ENCODE measurements at places on chromosomes 13 and 19.

GRCh38 chr13:43263047-43263446 is 239.7 kb downstream of the DNAJC15 start:
- DNase-seq = no peak

DNA sequence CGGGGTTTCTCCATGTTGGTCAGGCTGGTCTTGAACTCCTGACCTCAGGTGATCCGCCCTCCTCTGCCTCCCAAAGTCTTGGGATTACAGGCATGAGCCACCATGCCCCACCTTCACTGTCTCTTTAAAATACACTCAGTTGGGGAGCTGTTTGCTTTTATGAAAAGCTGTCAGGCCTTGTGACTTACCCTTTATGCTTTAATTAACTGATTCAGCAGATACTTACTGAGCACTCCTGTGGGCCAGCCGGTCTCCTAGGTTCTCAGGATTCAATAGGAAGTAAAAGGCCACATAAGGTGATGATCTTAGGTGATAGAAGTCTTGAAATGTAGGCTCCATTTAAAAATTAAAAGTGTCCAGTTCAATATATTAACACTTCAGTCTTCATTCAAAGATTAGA is 7.5 kb downstream of the UBAC2 start:
- no peak for DNase-seq

DNA sequence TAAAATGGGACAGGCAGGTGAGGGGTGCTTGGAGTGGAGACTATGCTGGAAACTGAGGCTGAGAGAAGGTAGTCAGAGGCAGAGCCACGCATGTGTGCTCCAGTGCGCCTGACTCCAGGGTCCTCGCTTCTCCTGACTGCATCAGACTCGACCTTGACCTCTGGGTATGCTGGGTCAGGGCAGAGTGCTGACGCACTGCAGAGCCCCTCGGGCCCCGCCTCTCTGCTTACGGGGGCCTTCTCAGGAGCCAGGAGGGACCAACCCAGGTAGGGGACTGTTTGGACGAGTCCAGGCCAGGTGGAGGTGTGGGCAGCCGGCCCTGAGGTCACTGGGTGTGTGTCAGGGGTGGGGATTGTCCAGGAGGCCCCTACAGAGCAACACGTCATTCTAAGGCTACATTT is 22.9 kb upstream of the SLC7A10 start:
- no peak for DNase-seq

- no peak for DNase-seq
These were observed 27.9 kb downstream of the PAN3 start for GRCh38 chr13:28166257-28166656.

- no peak for DNase-seq
These were observed 2.8 kb upstream of the LIN7B start for GRCh38 chr19:49111218-49111998.

DNA sequence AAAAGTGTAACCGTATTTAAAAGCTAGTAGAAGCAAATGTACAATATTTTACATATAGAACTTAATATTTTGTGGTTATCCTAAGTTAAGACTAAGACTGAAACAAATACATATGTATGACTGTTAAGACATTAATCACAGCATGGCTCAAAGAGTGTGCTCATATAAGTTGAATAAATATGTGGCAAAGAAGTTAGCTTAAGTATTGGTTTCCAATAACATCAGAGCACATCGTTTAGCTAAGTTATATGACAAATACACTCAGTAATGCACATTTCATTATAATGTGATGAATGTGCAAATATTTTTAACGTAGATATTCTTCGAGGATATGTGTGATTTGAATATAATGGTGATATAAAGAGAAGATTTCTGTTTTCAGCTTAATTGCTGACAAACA is 253.8 kb downstream of the SLITRK5 start:
- no peak for DNase-seq

DNA sequence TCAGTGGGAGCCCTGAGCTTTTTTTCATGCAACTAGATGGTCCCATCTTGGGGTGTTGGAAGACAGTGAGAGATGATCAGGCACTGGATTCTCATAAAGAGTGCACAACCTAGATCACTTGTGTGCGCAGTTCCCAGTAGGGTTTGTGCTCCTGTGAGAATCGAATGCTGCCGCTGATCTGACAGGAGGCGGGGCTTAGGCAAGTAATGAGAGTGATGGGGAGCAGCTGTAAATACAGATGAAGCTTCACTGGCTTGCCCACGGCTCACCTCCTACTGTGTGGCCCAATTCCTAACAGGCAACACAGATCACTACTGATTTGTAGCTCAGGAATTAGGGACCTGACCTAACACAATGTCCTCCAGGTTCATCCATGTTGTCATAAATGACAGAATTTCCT is 43.6 kb upstream of the UBAC2 start:
- no peak for DNase-seq

DNA sequence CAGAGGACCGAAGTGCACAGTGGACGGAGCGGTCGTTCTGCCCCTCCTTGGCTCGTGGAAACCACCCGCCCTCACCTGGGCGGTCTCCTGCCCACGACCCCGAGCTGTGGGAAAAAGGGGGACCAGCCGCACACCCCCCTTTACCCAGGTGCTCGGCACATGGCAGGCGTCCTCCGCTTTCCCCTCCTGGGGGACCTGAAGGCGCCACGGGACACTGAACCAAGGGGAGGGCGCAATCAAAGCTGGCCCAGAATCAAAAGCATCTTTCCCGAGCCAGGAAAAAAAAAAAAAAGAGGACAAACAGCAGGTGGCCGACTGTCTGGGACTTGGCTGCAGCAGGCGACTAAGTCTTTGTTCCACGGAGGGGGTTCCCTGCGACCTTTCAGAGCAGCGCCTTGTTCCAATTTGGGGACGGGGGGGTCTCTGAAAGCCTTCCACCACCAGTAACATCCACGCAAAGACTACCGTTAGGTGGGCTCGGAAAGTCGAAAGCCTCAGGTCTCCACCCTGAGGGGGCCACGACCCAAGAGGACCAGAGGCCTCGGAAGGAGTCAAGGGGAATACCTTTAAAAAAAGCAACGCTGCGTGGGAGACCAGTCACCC is 1.1 kb downstream of the MBD3 start:
- no peak for DNase-seq

DNA sequence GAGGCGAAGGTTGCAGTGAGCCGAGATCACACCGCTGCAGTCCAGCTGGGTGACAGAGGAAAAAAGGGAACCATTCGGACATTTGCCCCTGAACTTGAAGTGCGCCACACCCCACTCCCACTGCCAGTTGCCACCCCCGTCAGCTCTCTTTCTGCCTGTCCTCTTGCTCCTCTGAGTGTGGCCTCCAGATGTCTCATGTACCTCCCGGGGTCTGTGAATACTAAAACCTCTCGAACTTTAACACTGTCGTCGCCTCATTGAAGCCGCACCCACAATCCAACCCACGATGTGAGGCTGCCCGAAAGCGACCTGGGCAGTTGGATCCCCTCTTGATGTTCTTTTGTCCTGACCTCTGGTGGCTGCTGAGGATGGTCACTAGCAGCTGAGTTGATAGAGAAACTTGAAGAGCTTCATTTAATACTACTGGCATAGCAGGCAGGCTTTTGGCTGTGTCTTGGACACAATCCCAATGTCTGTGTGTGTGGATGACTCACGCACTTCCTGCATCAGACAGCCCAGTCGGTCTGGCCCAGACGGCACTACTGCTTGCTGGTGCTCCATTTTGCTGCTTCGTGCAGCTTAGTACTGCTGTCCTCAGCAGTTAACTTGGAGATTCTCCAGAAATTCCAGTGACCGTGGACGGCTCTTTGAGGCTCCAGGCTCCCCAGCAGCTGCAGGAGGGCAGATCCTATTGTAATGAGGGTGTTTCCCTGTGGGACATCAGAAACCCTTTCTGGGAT is 4.2 kb downstream of the FPR3 start:
- no peak for DNase-seq

DNA sequence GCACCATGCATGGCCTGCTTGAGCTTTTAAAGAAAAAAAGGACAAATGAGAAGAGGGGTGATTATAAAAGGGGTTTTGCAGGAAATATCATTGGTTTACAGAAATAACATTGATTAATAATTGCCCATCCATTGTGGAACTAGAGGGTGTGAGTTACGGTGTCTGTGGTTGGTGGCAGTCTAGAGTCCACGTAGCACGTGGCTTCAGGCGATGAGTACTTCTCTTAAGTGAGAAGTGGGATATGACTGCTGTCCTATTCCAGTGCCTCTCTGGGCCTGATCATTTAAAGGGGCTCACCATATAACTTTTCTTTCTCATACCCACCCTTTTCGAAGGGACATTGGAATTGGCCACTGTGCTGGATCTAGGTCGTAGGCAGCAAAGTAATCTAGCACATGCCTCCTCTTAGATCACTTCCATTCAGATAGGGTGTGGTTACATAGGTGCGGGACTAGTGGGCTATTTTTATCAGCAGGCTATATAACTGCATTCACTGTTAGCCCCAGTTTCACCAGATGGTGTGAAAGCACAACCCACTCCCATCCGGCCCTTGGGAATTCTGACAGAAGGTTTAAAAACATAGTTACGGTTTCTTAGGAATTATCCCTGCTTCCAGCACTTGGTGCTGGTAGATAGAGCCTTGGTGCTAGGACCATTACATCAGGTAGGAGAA is 19.9 kb downstream of the PPP5C start:
- no peak for DNase-seq

GRCh38 chr19:42683917-42684513 is 56.3 kb downstream of the PSG3 start:
- no peak for DNase-seq

GRCh38 chr19:41325947-41326706 is 16.2 kb downstream of the CCDC97 start:
- no peak for DNase-seq

DNA sequence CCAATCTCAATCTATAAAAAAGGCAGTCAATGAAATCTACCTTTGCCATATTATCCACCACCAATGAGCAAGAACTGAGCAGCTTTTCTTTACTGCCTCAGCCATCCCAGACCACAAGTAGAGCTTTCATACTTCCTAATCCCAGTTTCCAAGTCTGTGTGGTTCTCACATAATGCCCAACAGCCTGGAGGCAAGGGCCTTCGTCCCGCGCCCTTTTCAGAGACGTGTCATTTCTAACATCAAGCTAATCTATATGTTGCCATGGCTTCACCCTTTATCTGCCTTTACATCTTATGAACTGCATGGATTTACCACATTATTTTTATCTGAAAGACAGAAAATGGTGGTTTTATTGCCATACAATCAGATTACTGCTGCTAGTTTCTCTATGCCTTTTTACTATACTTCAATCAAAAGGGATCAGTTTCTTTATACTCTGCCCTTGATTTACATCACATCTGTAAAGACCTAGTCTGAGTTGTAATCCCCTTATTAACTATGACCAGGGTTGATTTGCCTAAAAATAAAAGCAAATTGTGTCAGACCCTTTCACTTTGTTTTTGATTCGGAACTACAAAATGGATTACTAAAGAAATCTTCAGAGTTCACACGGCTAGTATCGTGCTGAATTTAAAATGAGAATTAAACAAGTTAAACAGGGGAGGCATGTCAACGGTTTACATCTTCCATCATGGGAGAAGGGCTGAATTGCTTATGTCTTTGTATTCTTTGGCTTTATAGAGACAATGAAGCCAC is 5.9 kb downstream of the EFNB2 start:
- no peak for DNase-seq

DNA sequence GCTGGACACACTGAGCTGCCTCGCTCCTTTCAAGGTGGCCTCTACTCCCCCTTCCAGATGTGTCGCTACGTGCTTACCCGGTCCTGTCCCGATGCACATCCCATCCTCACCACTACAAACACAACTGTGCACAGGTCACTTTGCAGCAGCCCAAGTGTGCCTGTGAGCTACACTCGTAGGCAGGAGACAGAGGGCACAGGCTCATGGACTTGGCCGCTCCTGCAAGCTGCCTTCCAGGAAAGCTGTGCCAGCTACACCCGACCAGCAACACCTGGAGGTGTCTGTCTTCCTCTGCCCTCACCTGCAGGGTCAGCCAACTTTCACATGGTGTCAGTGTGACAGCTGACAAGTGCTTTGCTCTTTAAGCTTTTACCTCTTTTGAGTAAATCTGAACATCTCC is 15.4 kb downstream of the CARS2 start:
- no peak for DNase-seq

DNA sequence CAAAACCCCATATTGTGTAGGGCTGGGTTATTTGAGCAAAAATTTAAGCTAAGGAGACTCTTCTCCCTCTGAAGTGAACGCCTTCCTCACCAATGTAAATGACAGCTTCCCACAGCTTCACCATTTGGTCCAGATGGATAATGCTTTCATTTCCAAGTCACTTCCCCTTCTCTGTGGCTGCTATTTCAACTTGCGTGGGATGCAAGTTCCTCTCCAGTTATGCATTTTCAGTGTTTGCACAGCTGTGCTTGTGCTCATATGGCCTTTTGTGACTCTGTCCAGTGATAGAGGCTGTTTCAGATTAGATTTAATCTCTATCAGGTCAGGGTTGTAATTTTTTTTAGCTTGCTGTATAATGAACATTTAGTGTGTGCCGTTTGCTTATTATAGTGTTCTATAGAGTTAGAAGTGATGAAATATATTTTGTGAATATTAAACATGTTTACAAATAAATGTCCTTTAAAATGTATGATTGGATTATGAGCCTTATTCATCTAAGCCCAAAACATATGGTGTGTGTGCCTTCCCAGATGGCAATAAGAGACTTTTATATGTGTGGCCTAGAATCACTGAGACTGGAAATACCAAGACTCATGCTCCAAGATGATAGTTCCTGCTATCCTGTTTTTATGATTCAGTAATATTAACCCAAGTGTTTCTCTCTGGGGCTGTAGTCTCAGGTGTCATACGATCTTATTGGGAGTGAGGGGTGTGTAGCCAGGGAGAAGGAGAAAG is 86.6 kb downstream of the TNFRSF19 start:
- DNase-seq = no peak

DNA sequence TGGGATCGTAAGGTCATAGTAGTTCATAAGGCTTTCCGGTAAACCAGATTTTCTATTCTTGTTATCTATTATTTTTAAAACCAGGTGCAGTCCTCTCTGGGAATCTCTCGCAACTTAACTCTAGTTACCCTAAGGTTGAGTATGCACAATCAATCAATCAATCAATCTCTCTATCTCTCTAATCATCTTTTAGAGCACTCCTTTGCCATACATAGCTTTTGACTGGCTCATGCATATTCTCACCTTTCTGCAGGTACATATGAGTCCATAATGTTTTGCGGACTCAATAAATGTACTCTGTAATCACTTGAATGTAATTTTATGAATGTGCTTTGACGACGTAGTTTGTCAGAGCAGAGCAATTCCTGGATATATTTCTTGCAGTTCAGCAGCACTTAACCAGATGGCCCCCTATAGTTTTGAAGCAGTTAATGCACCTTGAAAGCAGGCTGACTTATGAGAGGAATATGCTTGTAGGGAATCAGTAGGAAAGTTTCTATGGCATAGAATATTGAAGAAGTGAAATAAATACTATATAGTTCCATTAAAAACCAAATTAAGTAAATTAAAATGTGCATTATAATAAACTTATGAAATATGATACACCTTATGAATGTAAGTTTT is 524.7 kb downstream of the GPC5 start:
- no peak for DNase-seq

Measured in activated CD4-positive, CD25-positive, alpha-beta regulatory T cell treated with anti-CD3 and anti-CD28 coated beads, Interleukin-2, amount 50 U/mL, for 16 hours (primary cell).